Stimulated activated CD4-positive, alpha-beta T cell treated with anti-CD3 and anti-CD28 coated beads, Interleukin-1b, Interleukin-23, amount 100 ng/mL, for 48 hours (primary cell): ENCODE measurements at places on chromosomes 4 and X.
A peak's percentile ranks its signal among the peaks of the same experiment; 100 is the strongest.

- no peak for DNase-seq
These were observed 78.3 kb downstream of the MAOA start for GRCh38 chrX:43734444-43734843.

GRCh38 chrX:40734971-40735324 lies 394 bp downstream of the MED14 start:
- peak; percentile 18 for DNase-seq

DNA sequence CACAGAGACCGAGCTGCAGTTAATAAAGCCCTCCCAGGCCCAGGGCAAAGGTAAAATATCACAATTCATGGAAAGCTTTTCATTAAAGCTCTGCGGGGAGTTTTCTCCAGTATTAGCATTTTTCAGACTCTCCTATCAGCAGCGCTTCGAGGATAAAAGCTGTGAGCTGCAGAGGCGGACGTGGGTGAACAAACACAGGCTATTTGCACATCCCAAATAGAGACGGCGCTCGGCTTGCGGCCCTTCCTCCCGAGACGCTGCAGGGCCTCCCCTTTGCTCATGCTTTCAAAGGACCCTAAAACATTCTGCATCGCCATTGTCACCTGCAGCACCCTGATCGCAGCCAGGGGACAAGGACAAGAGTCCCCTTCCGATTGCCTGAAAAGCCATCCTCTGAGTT lies 97.3 kb downstream of the SORCS2 start:
- DNase-seq, result no peak

- no peak for DNase-seq
These were observed 24.2 kb downstream of the SUV39H1 start for GRCh38 chrX:48720577-48721250.

- DNase-seq, result peak; percentile 69
These were observed 16.0 kb upstream of the UVSSA start for GRCh38 chr4:1330761-1331590.
